ENCODE measurements at places on chromosomes 1 and 21.

DNA sequence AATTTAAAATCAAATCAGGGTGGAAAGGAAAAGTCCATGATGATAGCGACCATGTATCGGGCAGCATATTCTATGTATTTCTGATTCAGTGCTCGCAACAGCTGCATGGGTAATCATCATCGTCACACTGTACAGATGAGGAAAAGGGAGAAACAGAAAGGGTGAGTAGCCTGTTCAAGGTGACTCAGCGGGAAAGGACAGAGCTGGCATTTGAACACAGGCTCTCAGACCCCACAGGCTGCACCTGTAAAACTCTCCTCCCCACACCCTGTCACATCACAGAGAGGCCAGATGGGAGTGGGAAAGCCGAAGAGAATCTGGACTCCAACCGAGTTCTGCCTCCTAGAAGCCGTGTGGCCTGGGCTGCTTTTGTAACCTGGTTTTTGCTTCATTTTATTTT is 14.0 kb downstream of the RUNX1 start:
- DNase-seq, result no peak

DNA sequence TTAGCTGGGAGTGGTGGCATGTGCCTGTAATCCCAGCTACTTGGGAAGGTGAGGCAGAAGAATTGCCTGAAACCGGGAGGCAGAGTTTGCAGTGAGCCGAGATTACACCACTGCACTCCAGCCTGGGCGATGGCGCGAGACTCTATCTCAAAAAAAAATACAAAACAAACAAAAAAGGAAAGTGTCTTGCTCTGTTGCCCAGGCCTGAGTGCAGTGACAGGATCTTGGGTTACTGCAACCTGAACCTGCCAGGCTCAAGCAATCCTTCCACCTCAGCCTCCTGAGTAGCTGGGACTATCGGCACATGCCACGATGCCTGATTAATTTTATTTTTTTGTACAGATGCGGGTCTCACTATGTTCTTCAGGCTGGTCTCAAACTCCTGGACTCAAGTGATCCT is 33.3 kb downstream of the DEGS1 start:
- DNase-seq, result no peak

DNA sequence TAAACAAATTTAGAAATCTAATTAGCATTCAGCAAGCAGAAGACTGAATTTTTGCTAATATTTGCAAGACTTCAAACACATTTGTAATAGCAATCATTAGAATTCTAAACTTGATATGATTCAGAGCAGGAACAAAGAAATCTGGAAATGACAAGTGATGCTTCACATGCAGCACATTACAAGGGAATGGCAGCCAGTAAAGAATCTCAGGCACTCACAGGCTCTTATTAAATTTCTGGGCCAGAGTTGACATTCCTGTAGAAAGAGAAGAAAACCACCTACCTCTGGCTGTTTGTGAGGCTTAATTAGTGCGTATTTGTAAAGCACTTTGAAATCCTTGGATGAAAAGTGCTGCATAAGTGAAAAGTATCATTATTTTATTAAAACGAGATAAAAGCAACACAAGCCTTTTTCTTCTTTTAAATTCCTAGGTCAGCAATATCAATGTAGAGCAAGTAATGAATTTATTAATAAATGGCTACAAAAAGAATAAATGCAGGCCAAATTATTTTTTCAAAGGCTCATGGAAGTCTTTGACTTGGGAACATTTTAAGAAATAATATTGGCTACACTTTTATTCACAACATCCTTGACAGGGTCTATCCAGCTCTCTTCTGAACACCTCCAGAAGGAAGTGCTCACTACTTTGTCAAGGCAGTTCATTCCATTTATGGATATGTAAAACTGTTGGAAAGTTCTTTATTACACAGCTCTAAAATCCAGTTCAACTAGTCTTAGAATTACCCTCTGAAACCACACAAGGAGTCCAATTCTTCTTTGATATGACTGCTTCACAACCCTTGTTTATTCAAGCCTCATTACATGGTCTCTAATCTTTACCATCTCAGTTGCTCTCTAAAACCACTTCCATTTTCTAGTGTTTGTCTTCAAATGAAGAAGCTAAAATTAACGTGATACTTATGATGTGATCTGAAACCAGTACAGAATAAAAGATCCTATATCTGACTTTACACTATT is 32.1 kb upstream of the SCYL3 start:
- no peak for DNase-seq

- DNase-seq, result no peak
Measured at GRCh38 chr1:239914751-239915231, 176.9 kb upstream of the FMN2 start.

Measured in activated T-cell treated with anti-CD3 and anti-CD28 coated beads for 4 hours (primary cell).